ENCODE measurements at places on chromosomes 3 and 15.

DNA sequence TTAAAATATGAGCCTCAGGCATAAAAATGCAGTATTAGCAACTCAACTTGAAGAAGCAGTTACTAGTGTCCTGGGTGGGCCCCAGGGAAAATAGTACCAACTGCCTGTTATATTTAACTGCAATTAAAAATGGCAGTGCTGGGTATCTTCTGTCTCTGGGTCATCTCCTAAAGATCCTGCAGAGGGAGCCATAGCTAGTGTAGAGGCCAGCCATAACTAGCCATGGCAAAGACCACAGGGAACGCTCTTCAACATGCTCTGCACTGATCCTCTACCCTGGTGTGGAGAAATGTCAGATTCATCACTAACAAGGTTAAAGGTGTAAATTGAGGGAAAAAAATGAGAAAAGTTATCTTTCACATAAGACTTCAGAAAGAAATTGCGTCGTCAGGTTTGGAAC is 181.3 kb downstream of the SNRPN start:
- DNase-seq, result no peak

GRCh38 chr3:16437640-16438039 is 75.9 kb downstream of the RFTN1 start:
- no peak for DNase-seq

GRCh38 chr3:129116482-129116946 is 5.1 kb downstream of the RAB43 start:
- no peak for DNase-seq

DNA sequence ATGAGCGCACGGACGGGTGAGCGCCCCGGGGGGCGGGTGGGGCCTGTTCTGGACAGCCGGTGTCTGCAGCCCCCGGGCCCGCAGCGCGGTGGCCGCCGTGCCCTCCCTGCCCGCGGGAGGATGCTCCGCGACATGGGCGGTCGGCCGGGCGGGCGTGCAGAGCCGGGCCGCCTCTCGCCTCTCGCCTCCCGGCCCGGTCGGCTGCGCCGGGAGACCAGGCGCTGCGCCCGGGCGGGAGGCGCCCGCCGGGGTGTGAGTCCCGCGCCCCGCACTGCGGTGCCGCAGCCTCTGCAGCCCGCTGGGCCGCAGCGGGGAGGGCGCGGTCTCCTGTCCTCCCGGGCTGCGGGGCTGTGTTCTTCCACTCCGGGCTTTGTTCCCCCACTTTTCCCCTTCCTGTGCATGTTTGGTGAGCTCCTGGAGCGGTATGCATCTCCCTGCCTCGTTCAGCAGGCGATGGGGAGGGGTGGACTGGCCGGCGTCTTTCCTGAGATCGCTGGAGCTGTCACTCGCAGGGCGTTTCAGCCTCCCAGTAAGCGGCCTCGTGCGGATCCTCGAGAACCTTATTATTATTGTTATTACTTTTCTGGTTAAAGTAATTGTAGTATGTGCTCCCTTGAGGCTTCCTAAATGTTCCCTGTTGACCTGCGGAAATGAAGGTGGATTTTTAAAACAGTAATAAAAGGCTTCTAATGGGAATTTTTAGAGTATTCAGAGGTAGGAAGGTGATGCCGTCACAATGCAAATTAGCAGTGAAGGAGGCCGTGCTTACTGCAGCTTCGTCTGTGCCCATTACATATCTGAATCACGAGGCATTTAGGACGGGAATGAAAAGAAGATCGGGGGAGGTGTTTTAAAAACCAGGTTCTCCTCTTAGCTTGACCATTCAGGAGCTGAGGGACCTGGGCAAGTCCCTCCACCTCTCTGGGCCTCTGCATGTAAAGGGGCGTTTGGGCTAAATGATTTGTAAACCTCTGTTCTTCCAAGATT is 593 bp downstream of the TMOD2 start:
- no peak for DNase-seq

- DNase-seq, result no peak
Measured at GRCh38 chr15:95795386-95795785, 535.1 kb upstream of the NR2F2 start.

- no peak for DNase-seq
Measured at GRCh38 chr3:61580982-61581643, 19.7 kb downstream of the PTPRG start.

GRCh38 chr3:142276781-142277180 is 51.4 kb upstream of the GK5 start:
- no peak for DNase-seq
